Breast epithelium (tissue), 4 donors: ENCODE measurements at places on chromosomes 7 and 10. TPM values are rescaled to one million over a fixed set of nuclear protein-coding genes. Genes with fewer than 3 reads are reported as not detected.

- DNase-seq: no peak
These were observed 15.7 kb downstream of the SLK start for GRCh38 chr10:103982639-103983038.

DNA sequence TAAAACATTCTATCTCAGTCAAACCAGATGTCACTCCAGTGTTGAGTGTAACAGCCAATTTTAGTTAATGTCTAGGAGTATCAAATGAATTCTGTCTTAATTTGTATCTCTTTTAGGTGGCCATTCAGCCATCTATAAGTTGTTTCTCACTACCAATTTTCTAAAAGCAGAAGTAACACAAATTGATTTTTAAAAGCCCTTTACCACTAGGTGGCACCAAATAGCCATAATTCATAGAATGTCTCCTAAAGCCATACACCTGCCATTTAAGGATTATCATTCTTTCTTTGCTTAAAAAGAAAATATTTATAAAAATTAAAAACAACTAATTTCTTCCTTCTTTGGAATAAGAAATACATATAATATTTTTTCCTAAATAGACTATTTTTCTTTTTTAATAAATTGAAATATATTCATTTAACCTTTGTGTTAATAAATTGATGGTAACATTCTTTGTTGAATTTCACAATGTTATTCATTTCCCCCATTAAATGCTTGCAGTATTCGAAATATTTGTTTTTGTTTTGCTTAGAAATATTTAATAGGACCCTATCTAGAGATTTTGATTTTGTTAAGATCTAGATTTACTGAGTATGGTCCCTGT is 107.8 kb upstream of the PPP1R3A start:
- DNase-seq: no peak

GRCh38 chr10:67678335-67678974 is 17.5 kb downstream of the CTNNA3 start:
- no peak for DNase-seq

DNA sequence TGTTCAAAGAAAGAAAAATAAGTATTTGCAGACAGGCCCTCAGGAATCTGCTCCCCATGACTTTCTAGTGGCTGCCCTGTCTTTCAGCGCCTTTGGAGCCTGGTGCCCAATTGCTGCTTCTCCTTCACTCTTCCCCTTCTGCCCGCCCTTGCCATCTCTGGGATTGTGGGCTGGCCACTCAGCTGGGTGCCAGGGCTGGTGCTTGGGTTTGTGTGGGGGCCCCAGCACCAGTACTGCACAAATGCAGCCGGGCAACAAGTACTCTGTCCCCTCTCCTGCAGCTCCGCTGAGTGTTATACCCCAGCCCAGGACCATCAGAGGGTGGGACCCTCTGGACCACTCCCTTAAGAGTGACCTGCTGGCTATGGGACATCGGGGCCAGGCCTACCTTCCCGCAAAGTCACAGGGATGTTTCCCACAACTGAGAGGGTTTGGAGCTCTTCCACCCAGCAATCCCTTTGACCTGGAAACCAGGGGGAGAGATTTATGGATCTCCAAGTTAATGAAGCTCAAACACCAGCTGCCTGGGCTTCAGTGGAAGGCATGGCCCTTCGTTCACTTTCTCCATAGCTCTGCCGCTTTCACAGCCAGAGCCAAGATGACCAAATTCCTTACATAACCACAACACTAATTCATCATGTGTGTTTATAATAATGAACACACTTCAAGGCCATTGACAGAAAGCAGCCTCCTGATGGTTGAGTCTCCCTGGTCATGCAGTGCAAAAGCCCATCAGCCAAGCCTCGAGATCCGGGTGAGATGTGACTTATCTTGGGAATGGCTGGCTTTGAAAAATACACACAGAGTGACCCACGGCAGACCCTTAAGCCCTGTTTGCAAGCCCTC is 313.9 kb upstream of the ZNF32 start:
- no peak for DNase-seq

GRCh38 chr7:4613846-4614548 is 68.1 kb upstream of the FOXK1 start:
- no peak for DNase-seq

DNA sequence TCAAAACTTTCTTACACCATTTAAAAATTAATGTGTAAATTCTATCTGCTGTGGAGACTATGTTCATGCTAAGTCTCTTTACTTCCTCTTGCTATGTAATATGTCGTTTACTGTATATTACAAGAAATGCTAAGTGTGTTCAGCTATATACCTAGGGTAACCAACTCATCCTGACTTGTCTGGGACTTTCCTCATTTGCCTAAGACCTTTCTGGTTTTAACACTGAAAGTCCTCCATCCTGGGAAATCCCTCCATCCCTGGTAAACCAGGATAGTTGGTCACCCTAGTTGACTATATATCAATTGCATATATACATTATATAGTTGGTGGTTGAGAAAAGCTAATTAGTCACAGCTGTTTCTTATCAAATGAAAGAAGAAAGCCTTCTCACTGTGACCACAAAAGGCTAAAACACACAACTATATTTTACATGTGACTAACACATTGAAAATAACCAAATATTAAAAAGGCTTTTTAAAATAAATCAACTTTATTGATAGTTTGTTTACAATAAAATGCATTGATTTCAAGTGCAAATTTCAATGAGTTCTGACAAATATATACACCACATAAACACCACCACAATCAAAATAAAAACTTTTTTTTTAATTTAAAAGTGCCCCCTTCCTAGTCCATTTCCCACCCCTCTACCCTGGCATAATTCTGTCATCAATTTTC is 167.7 kb upstream of the INHBA start:
- DNase-seq: no peak

DNA sequence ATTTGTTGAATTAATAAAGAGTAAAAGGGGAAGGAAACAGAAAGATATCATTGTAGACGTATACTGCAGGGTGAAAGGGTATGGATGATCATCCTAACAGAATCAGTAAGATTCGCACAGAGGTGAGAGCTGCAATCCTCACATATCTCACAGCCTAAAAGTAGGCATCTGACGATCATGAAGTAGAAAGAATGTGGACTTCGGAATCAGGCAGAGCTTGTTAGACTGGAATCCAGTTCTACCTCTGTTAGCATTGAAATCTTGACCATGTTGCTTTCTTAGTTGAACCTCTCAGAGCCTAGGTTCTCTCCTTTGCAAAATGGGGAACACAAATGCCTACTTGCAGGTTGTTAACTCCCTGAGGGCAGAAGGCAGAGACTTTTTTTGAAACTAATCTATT is 320.0 kb upstream of the C7orf33 start:
- DNase-seq: no peak

- no peak for DNase-seq
These were observed 14.3 kb downstream of the ADAM12 start for GRCh38 chr10:126373972-126374371.

DNA sequence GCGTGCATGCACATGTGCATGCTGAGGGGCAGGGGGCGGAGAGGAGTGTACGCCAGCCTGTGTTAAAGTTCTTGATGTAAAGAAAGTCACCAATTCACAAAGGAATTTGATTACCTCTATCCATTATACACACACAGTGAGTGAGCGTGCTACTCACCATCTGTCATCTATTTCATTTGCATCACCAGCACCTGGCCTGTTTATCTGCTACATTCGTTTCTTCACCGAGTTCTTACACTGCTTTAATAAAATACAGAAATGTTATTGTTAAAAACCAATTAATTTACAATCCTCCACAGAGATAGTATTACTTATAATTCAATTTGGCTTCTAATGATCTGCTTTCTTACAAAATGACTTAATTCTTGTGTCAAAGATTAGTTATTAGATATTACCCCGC is 32.6 kb downstream of the NEUROD6 start:
- DNase-seq: no peak

GRCh38 chr7:130425796-130426195 is 15.0 kb downstream of the CEP41 start:
- DNase-seq: no peak

DNA sequence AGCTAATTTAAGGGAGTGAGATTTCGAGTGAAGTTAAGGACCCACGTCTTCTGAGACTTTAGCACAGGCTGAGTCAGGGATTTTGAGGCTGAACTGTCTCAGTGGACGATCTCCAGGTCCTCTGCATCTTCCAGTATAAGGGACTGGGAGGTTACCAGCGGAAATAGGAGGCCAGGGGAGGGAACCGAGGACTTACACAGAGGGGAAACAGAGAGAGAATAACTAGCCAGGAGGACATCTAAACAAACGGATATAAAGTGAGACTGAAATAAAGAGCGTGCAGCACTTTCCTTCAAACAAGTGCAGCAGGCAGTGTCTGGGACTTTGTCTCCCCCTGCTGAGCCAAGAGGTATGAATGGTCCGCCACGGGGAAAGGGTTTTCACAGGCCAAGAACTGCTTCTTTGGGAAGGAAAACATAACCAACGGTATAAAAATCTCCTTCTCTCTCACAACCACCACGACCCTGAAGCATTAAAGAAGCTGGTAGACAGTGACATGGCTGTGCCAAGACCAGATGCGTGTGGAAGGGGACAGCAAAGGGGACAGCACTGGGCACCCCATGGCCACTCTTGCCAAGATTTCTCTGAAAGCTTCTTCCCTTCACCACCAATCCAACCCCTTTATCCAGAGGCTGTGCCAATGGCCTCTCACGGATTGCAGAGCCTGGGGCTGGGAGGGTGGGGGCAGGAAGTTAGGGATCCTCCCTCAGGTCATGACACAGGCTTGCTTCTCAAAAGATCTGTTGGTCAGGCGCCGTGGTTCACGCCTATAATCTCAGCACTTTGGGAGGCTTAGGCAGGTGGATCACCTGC is 72.0 kb downstream of the SLC37A3 start:
- peak; percentile 52 for DNase-seq

DNA sequence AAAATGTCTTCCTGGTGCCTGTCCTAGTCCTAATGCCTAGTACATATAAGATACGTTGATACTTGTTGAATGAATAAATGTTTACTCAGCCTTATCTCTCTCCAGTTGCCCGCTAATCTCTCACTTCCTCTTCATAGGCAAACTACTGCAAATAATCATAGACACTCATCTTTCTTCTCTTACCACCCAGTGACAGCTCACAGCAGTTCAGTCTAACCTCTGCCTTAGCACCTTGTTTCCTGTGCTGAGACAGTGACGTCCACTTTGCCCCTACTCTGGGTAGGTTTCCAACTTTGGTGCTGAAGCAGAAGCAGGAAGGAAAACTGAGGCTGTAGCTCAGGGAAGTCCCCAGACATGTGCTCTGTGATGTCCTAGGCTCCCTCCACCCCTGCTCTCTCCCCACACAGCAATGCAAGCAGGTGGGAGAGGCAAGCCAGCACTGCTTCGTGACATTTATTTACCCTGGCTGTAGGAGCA is 45.5 kb upstream of the RHOBTB1 start:
- no peak for DNase-seq

DNA sequence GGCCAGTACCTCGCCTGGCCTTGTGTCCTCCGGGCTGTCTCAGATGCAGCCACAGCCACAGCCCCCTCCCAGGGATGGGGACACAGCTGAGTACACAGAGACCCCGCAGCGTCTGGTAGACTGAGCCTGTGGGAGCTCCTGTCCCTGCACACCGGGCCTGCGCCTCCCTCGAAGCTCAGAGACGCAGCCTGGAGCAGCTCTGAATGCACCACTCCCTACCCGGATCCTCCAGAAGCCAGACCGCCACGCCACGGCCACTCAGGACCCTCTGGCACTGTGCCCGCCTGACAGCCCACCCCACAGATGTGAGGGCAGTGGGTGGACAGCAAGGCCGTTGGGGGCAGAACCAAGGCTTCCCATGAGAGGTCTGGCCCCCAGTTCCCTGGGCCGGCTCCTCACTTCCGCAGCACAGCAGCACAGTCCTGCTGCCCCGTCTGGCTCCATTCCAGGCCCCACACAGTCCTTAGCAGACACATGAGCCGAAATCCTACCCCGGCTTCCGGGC is 40.8 kb downstream of the PAPOLB start:
- DNase-seq: no peak

CDNF gene
- 2.9 TPM for total RNA-seq

TMEM270 gene
- not detected for total RNA-seq

CYP26C1 gene
- total RNA-seq: 0.15 TPM

RHBDD2 gene
- total RNA-seq: 47.7 TPM

TMEM140 gene
- total RNA-seq: 23.1 TPM

GNGT1 gene
- not detected for total RNA-seq
